ENCODE measurements at places on chromosomes 7 and 10.

- no peak for DNase-seq
Observed at GRCh38 chr7:31120800-31121513, 68.8 kb downstream of the ADCYAP1R1 start.

DNA sequence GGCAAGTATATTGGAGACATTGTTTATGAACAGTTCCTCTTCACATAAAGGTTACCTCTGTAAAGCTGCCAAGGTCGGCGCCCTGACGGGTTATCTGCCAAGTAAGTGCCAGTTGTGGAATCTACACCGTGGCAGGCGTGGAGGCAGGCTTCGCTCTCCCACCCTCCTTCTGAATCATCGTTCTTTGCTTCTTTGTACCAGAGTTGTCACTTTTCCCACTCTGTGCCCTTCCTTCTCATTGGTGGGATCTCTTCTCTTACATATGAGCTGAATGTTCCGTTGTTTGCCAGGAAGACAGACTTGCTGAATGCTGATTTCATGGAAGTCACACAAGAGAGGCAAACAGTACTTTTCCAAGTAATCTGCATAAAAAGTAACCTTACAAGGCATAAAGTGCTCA is 40.6 kb upstream of the PTPRZ1 start:
- DNase-seq = no peak

DNA sequence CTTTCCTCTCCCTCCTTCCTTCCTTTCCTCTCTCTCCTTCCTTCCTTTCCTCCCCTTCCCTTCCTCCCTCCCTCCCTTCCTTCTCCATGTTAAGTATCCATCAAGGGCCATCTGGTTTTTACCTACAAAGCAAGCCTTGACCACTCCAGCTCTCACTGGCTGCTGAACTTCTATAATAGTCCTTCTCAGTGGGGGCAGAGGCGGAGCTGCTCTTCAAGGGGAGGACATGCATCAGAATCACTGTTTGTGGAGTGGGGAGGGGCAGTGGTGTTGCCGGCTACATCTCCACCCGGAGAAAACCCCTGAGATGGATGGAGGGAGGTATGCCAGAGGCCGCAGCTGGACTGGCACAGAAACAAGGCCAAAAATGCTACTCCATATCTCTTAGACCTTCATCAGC is 25.9 kb downstream of the LAMB1 start:
- DNase-seq = no peak

DNA sequence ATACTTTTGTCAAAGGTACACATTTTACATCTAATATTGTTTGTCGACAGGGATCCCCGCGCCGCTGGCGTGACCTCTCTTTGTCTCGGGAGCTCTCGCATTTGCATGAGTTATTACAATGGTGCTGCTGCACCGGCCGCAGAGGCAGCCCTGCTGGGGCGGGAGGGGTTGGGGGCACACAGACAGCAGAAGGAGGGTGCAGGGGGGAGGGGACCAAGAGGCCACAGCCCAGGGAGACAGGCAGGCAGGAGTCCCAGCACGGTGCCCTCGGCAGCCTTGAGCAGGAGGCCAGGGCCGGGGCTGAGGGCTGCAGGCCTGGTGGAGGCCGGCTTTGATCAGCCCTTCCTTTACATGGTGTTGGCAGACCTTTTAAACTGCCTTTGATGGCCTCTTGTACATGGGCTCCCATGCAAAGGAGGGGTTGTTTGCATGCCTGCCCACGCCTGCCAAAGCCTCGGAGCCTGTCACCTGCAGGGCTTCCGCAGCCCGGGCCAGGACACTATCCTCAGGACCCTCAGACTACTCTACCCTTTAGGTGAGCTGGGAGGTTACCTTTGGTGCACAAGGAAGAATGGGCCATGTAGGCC is 95.5 kb downstream of the EBF3 start:
- DNase-seq = no peak

GRCh38 chr7:42154173-42154572 is 82.8 kb downstream of the GLI3 start:
- no peak for DNase-seq

GRCh38 chr10:119190353-119190752 is 11.7 kb upstream of the PRDX3 start:
- DNase-seq = no peak

- no peak for DNase-seq
Observed at GRCh38 chr10:10792681-10793080, 225.0 kb upstream of the CELF2 start.

DNA sequence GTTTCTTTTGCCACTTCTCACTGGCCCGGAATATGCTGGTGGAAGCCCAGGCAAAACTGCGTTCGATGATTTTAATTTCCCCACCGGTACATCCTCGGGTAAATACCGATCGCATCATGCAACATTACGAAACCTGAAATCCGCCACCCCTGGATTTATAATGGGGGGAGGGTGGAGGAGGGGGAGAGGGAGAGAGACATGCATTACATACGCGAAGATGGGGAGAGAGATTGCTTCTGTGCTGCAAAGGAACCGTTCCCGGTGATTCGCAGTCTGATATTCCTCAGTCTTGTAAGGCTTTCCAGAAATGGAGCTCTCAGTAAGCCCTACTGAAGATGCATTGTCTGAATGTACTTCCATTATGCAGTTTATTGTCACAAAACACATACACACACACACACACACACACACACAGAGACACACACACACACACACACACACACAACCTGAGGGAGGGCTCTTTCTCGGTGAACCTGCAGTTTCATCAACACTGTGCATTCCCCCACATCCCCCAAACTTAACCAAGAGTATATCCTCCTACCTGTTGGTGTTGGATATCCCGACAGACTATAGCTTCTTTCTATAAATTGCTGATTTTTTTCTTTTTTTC is 741 bp downstream of the GPR85 start:
- DNase-seq = no peak

GRCh38 chr7:24926623-24927524 is 53.1 kb downstream of the OSBPL3 start:
- DNase-seq = no peak
